Kidney capillary endothelial cell (primary cell): ENCODE measurements at places on chromosomes 6 and 20.

DNA sequence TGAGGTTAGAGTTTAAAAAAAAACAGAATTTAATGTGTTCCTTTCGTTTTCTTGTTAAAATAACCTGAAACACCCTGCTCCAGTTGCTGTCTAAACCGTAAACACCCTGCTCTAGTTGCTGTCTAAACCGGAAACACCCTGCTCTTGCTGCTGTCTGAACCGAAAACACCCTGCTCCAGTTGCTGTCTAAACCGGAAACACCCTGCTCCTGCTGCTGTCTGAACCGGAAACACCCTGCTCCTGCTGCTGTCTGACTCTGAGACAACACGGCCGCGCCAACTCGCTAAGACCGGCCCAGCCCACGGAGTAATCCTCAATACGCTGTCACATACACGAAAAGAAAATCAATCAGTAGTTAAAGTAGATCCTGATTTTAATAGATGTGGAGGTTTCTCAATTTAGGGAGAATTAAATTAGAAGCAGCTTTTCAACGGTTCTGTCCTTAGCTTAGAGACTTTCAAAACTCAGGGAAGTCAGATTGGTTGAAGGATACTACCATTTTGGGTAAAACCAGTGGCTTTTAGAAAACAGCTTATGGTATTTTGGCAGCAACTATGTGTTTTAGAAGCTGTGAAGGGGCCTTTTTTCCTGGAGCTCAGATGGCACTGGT, 98.3 kb downstream of the RAMACL start:
- peak; percentile 96 for DNase-seq

DNA sequence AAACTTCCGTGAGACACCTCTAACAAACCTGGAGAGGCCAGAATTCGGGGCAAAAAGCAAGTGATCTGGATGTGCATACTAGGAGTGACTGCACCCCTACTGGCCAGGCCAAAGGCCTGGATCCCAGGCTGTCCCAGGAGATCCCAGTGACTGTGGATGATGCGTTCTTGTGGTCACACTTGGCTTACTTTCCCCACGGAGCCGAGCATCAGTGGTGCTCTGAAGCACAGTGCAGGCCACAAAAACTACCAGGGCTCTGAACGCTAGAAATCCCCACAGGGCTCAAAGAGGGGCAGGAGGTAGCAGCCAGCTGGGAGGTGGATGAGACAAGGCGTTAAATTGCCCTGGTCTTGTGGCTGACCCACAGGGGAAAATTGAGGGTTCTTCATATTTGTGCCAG, 7.1 kb downstream of the TRIM26 start:
- DNase-seq = no peak

GRCh38 chr20:36468149-36469000, 72.9 kb upstream of the MYL9 start:
- DNase-seq = no peak

GRCh38 chr6:107894809-107895396, 63.1 kb downstream of the SEC63 start:
- DNase-seq = no peak

DNA sequence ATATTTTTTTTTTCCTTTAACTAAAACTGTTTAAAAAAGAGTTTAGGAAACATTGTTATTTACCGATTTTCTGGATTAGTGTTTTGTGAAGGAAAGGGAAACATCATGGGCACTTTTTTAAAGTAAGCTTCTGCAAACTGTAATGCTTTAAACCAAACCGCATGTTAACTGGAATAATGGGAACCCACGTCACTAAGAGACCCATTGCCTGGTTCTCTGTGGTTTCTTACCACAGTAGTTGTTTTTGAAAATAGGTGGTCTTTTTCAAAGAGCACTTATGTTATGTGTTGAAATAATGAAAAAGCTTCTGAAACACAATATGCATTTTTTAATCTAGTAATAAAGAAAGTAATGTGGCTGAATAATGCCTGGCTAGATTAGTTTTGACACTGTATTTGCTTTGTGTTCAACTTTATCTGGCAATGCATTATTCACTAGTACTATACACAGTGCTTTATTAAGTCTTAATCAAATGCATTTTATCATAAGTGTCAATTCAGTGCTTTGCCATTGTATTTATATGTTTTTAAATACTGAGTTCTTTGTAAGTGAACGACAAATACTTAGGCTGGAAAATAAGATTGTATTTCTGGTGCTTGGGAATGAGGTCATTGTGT, 754.1 kb upstream of the FLRT3 start:
- DNase-seq = no peak

DNA sequence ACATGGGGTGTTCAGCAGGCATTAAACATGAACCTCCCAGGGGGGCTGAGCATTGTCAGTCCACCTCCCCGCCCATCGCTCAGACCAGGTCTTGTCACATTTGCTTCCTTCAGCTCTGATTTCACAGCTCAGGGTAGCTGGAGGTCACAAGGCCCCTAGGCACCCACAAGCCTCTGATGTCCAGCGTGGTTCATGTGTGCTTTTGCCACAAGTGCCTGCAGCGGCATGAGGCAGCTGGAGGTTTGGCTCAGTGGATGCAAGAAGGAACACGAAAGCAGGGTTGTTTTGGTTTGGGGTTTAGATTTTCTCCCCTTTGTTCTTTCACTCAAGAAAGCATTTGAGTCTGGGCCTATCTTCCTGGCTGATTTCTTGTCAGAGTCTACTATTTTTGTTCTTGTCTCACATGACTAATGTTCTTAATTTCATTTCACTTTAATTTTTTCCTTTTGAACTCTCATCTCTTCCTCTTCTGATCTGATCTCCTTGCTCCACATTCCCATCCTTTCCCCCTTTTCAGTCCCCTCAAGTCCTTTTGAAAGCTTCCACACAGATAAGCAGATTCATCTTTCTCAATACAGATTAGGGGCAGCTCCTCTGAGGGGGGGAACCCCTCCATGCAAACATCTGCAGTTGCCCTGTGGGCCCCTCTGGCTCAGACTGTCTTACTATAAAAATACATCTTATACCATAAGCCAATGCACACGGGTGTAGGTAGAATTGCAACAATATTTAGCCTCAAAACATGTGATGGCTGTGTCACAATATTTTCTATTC, 68.1 kb upstream of the CEP85L start:
- DNase-seq = no peak

DNA sequence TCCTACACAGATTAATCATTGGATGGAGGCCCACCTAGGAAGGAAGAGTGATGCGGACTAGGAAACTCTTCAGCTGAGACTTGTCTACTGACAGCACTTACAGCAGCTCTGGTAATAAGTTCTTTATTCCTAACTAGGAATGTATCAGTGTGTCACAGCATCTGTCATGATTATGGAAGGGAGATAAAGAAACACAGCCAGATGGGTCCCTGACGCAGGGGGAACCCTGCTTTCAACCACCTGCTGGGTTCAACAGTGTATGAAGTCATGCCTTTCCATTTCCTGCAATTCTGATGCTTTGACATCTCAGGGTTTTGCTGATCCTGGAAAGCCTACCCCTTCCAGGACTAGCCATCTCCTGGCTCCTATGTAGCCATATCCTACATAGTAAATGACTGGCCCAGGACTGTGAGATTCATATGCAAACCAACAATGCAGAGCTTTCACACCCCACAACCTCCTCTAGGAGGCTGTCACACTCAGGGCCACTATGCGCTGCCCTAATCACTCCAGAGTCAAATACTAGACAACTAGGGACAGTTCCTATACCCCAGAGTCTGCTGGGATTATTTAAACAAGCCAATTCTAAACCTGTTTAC, 29.0 kb upstream of the MANEA start:
- DNase-seq = no peak

DNA sequence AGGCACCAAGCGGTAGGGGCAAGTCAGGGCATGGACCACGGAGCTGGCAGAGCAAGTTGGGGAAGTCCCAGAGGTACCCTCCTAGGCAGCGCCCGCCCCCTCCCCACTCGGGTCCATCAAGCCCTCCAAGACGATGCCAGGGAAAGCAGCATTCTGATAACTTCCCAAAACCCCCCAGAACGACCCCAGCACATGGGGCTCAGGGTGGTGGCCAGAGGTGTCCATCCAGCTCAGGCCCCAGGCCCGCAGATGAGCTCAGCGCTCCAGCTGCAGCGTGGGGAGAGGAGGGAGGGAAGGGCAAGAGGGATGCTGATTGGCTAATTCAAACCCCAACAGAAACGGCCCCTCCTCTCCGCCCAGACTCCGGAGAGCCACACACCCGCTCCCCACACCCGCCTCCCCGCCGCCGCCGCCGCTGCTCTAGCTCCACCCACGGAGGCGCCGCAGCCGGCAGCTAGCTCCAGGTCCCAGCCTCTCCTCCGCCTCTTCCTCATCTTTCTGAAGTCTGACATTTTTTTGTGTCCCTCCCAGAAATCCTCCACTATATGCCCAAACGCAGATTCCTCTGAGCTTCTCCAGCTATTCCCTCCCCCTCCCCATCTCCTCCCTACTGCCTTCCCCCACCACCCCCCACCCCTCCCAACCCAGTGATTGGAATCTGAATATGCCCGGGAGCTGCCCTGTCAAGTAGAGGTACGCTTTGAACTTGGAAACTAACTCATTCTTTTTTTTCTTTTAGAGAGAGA, 40.3 kb upstream of the TLDC2 start:
- DNase-seq = peak; percentile 76

DNA sequence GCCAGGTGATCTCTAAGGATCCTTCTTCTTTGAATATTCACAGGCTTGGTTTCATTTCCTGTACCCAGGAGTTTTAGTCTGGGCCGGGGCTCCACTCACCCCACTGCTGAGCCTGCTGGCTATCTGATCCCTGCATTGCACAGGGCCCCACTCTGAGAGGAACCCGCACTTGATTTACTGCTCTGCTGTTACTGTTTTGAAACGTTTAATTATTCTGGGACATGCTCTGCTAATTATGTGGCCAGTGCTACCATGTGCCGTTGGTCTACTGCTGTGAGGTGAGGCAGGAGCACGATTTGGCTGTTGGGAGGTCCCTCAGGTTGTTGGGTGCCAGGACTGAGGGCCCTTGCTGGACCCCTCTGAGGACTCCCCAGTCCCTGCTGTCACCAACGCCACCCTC, 108.7 kb upstream of the SIRPA start:
- DNase-seq = no peak

DNA sequence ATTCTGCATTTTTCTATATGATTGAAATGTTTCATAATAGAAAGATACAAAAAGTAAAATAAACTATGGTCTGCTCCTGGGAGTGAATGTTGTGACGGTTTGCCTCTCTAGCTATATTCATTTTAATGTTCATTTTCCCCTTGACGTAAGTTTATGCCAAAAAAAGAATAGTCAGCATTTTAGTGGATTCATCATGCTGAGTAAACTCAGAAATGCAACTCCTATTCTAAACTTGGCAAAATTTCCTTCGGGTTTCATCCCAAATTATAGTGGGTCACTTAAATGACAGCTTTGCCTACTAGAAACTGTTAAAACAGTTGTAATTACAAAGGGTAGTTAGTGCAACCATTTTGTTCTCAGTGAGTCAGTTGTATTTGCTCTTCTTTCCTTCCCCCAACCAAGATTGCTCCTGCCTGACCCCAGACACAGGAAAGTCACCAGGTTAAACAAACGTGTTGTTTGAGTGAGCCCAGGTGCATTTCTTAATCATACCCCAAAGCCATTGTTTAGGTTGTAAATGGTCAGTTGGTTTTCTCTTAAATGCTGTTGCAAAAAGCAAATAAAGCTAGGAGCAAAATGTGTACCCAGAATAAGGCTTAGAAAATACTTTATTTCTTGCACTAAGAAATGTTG, 482.3 kb upstream of the SOX4 start:
- no peak for DNase-seq

GRCh38 chr20:38426006-38426897, 8.9 kb downstream of the SNHG17 start:
- peak; percentile 26 for DNase-seq

GRCh38 chr20:23125159-23125558, 39.0 kb upstream of the CD93 start:
- DNase-seq = no peak

- DNase-seq = no peak
Observed at GRCh38 chr20:31680286-31681127, 42.2 kb downstream of the BCL2L1 start.

DNA sequence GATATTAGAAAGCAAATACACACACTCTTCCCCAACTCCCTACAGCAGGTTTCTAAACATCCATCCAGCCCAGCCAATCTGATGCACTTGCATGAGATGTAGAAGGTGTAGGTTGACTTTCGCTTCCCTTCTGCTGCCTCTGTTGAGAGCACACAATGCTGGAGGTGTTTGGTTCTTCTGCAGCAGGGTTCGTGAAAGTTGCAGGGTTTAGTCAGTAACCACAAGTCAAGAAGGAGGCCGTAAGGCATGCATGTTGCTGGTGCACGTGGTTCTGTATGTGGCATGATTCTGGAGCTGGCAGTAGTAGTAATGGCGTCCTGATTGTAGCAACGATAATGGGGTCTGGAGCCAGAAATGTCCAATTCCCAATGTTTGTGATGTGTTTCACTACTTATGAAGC, 53.0 kb downstream of the DEK start:
- DNase-seq = no peak

DNA sequence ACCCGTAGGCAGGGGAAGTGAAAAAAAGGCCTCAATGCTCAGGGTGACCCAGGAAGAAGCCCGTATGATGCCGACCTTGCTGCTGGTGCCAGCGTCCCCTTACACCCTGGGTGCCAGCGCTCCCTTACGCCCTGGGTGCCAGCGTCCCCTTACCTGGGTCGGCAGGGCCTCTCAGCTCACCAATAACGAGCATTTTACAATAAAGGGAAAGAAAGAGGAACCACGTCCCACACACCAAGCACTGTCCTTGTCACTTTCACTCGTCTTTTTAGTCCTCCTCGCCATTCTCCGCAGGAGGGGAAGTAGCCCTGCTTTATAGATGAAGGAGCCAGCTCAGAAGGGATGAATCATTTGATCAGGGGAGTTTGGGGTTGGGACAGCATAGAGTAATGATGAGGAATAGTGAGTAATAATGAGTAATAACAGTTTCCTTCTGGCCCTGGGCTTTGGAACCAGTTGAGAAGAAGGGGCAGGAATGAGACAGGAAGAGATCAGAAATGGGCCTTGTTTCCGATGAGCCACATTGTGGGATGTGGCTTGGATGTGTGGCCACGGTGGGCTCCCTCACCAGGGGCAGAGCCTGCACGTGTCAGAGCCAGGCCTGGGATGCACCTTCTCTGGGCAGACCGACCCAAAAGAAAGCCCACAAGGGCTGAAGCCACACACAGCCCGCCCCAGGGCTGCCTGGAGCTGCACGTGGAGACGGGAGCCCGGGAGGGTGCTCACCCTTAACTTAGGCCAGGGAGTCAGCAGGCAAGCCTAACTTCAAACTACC, 75.7 kb downstream of the SYNJ2 start:
- peak; percentile 97 for DNase-seq

DNA sequence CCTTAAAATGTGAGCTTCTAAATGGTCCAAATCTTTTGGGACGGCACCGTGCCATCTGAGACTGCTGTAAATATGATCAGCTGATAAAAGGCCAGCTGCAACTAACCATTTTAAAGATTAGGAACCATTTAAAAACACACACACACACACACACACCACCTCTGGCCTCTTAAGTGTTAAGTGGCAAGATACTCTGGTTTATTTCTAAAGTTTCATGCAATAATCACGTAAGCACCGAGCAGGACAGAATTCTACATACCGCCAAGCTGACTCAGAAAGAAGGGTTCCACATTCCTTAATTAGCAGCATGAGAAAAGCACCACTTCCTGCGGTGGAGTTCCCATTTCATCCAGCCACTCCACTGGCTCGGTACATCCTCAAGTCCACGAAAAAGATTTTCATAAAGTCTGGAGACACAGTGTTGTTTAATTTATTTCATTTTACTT, 17.8 kb upstream of the ZNF217 start:
- peak; percentile 69 for DNase-seq
